ENCODE measurements at places on chromosomes 2 and 18.

DNA sequence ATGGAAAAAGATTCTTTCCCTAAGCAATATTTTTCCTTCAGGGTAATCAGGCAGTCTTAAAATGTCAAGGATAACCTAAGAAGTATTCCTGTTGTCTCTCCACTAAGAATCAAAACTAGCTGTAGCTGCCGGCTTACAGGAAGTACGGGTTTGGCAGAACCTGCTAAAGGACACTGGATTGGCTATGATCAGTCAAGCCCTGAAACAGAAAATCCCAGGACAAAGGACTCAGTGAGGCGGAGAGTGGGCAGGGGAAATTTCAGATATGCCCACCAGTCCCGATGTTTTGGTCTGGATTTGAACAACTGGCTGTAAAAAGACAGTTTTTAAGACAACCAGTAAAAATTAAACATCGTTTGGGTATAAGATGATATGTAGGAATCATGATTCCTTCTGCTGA is 155.7 kb downstream of the HDAC4 start:
- no peak for DNase-seq

DNA sequence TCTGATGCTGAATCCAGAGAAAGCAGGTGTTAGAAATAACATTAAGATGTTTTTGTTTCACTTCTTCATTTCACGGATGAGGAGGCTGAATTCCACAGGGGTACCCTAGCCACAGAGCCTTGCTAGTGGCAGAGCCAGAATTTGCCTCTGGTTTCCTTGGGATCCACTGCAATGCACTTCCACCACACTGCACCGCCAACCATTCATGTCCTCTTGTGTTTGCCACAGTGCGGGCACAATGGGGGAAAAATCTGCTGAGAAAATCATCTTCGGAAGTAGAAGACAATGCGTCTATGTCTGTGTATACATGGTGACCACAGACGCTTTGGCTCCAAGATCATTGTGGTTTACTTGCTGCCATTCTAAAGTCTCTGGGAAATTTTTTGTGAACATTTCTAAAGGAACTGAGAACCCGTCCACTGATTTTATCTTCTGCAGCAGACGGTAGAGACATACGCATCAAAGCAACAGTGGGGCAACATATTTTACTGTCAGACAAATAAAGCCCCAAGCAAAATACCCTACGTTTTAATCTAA is 14.9 kb downstream of the ICOS start:
- DNase-seq: no peak

DNA sequence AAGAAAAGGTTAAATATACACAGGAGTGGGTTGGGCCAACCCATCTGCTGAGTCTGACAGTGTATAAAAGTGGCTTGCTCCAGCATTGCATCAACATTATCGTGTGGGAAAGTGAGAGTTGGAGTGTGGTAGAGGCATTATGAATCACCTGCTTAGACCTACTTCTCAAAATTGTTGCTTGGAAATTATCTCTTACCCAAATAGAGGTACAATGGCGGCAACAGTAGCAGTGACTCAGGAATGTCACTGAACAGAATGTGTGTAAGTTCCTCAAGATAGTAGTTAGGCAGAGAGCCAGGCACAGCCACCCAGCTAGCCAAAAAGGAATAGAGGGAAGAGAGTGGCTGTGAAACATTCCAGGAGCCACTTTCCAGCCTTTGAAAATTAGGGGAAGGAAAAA is 616.0 kb downstream of the NUP35 start:
- no peak for DNase-seq

- peak; percentile 20 for DNase-seq
Observed at GRCh38 chr18:23612434-23613090, 26.3 kb upstream of the NPC1 start.

DNA sequence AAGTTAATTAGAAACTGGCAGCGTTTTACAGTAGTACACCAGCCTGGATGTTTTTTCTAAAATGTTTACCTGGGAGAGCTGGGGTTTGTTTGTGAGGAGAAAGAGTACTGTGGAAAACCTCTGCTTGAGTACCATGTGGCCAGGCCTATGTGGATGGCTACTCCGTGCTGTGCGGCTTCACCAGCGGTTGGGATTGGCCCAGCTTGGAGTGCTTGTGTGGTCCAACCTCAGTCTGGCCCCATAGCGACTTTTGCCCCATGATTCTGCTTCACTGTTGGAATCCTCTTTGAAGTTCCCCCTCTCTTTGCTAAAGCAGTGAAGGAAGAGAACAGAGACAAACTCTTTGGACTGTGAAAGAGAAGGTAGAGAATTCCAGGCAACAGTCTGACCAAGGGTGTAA is 15.9 kb downstream of the CD8A start:
- DNase-seq: no peak

DNA sequence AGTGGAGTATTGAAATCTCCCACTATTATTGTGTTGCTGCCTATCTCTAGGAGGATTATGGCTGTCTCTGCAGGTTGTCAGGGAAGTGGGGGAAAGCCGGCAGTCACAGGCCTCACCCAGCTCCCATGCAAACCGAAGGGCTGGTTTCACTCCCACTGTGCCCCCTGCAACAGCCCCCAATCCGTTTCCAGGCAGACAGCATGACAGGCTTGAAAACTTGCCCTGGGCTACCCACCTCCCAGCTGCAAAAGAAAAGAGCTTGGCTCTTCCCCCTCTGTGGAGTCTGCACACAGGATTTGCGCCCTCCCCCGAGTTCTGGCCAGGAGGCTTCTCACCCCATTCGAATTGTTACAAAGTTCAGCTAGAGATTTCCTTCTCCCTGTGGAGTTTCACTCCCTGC is 87.4 kb upstream of the MSTN start:
- no peak for DNase-seq

- DNase-seq: no peak
Observed at GRCh38 chr2:221555494-221555846, 16.6 kb downstream of the EPHA4 start.

GRCh38 chr2:155645791-155646190 is 686.7 kb downstream of the NR4A2 start:
- peak; percentile 47 for DNase-seq

- peak; percentile 19 for DNase-seq
Observed at GRCh38 chr2:163417596-163418337, 318.0 kb downstream of the FIGN start.

GRCh38 chr2:1995081-1995480 is 250.8 kb upstream of the PXDN start:
- DNase-seq: no peak

- DNase-seq: peak; percentile 81
Observed at GRCh38 chr2:172375251-172375650, 52.1 kb upstream of the ITGA6 start.

DNA sequence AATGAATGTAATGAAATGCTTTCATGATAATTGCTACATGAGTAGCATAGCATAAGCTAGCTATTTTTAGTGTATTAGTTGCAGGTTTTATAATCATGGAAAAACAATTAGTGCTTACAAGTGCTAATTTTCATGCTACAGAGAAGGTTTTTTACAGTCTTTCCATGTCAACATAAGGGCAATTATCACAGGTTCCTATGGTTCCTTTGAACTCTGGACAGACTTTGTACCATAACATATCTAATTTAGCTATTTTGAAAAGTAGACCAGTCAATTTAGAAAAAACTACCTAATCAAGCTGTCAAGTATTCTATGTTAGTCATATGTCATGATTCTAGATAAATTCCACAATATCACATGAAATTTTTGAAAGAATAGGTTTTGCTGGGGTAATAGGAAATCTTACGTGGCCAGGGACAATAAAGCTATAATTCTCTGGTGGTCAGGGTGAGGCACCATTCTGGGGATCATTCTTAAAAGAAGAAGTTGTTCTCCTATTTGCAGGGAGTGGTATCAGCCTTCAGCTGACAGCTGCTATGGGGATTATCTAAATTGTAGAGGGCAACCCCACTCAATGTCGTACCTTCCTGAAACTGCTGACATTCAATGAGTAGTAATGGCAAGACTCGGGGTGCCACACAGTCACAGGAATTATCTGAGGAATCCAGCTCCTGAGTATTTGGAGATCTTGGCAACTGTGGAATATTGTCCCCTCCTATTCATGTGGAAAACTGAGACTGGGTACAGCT is 724.0 kb upstream of the LINC00305 start:
- DNase-seq: no peak

- peak; percentile 44 for DNase-seq
Observed at GRCh38 chr2:192286093-192286701, 91.5 kb upstream of the TMEFF2 start.

GRCh38 chr2:205585449-205586383 is 96.6 kb upstream of the NRP2 start:
- no peak for DNase-seq

- no peak for DNase-seq
Observed at GRCh38 chr2:30527859-30528258, 80.8 kb downstream of the LCLAT1 start.

- no peak for DNase-seq
Observed at GRCh38 chr18:28690836-28691495, 514.0 kb upstream of the CDH2 start.

DNA sequence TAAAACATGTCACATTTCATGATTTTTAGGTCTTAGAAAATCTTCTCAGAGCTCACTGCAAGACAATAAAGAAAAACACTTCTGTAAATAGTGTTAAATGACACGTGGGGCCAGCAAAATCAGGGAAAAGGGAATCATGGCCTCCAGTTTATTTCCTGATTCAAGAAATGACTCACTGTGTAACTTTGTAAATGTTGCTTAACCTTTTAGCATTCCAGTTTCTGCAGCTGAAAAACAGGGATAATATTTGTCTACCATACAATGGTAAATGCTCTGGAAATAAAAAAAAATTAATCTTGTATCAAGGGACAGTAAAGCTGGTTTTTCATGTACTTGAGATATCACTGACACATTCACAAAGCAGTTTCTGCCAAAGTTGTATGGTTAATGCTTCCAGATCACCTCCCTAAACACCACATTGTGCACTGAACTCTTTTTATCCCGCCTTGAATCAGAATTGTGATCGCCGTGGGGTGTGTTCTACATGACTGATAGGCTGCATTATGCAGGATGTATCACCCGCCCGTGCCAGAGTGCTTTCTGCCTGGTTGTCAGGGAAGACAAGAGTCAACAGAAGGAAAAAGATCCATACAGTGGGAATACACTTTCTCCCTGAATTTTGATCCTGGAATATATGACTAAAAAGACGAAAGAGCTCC is 238.8 kb downstream of the IKZF2 start:
- peak; percentile 12 for DNase-seq

- DNase-seq: no peak
Observed at GRCh38 chr2:126446106-126446695, 209.8 kb upstream of the GYPC start.

GRCh38 chr2:73373344-73373743 is 12.3 kb upstream of the ALMS1 start:
- DNase-seq: no peak

DNA sequence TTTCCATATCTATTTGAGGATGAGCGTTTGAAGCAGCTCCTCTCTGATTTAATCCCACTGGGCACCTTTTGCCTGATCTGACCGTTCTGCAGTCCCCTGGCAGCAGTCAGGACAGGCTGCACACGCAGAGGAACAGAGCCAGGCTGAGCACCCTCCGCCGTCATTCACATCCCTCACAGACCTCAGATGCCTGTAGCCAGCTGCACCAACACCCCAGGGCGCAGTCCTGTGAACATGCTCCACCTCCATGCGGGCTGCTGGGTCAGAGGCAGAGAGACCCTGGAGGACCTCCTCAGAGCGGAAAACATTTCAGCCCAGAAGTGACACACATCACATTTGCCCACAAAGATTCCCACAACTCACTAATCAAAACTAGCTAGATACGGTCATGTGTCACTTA is 146.1 kb downstream of the SEPTIN10 start:
- DNase-seq: no peak

- DNase-seq: no peak
Observed at GRCh38 chr2:121994238-121995206, 239.1 kb downstream of the TSN start.

GRCh38 chr2:124702777-124703176 is 677.7 kb downstream of the CNTNAP5 start:
- no peak for DNase-seq

GRCh38 chr2:241052677-241053360 is 49.3 kb downstream of the MTERF4 start:
- DNase-seq: no peak

DNA sequence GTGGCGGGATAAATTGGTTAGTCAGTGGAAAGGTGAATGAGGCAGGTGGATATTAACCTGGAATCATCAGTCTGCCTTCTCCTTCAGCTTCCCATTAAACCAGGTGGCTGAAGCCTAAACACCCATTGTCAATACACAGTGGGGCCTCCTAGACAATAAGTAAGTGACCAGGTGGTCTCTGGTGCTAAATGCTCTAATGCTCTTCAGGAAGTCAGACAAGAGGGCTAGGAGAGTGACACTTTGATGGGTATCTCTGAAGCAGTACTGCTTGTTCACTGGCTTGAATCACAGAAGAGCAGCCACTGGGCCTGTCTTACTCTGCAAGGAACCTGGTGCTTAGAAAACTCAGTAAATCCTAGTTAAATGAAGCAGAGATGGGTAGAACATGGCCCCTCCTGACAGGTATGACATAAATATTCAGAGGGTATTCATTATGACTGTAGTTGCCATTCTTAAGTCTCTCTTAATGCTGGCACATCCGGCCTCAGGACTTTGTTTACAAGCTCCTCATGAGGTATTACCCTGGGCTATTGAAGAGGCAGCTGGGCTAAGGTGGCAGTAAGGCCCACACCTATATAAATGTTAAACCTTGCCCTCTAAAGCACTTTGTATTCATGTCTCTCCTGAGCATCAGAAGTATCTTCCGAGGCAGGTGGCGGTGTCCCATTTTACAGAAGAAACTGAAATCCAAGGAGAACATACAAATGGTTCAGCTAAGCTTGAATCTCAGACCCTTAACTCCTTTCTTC is 104.9 kb downstream of the NCK2 start:
- DNase-seq: no peak

GRCh38 chr2:147037048-147037447 is 807.8 kb upstream of the ACVR2A start:
- no peak for DNase-seq

DNA sequence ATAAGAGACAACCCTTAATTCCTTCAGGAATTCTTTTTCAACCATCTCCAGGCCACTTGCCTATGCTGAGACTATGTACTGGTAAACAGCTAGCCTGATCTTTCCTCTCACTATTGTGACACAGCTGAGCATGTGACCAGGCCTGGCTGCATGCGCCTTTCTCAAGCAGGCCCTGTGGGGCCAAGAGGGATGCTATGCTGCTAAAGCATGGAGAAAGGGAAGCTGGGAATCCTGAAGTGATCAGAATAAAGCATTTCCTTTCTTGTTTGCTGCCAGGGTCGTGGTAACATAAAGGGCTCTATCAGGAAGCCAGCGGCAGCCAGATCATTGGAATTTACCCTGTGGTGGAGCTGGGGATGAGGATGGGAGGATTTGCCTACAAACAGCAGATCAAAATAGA is 29.8 kb upstream of the LCLAT1 start:
- DNase-seq: peak; percentile 31

DNA sequence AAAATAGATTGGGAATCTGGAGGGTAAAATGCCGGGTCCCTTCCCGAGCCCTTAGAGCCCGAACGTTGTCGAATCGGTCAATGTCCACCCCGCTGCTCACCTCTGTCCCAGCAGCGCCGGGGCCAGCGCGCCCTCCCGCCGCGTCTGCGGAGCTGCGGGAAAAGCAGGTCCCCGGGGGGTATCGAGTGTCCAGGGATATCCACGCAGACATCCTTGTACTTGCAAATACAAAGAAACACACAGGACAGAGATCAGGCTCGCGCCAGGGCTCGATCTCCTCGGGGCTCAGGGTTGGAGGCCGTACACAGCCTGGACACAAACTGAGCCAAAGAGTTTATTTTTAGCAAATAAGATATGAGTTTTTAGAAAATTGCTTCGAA is 2.3 kb upstream of the GATA6 start:
- DNase-seq: no peak

- DNase-seq: no peak
Observed at GRCh38 chr2:23029111-23029510, 355.9 kb upstream of the KLHL29 start.

GRCh38 chr2:219954331-219954730 is 326.9 kb downstream of the SLC4A3 start:
- no peak for DNase-seq
